ENCODE measurements at places on chromosomes 1 and 21. TPM values are rescaled to one million over a fixed set of nuclear protein-coding genes. Genes with fewer than 3 reads are reported as not detected.

Gene DEPDC1
- 7.8 TPM for total RNA-seq

Gene CDKN2C
- total RNA-seq, result 18.1 TPM

Gene LCE1C
- 9.3 TPM for total RNA-seq

Gene ADAMTS5
- total RNA-seq, result 18.2 TPM

Gene CFHR5
- not detected for total RNA-seq

Gene TNFSF4
- 1.6 TPM for total RNA-seq

Gene TAS1R3
- total RNA-seq, result 0.39 TPM

Gene KPRP
- 0.89 TPM for total RNA-seq

Gene SLC45A1
- total RNA-seq, result 0.49 TPM

Gene SMYD2
- total RNA-seq, result 32.0 TPM

Gene CBS
- total RNA-seq, result 3.7 TPM

Gene MSH4
- 0.39 TPM for total RNA-seq

Gene KIF2C
- 10.1 TPM for total RNA-seq

Gene MPZ
- 26.5 TPM for total RNA-seq

Gene KLHL12
- total RNA-seq, result 21.3 TPM

Gene FAM3B
- 0.20 TPM for total RNA-seq

Gene SERPINC1
- not detected for total RNA-seq

Gene EVA1C
- 5.3 TPM for total RNA-seq

Gene OR2L8
- total RNA-seq, result not detected

Gene CASQ2
- 67.2 TPM for total RNA-seq

Gene LHX8
- total RNA-seq, result not detected

Gene CD53
- total RNA-seq, result 18.4 TPM

Gene IFI6
- 23.8 TPM for total RNA-seq

Gene SLAMF9
- total RNA-seq, result not detected
